ENCODE measurements at places on chromosomes 2 and 18.

- no peak for DNase-seq
These were observed 23.3 kb downstream of the CTDP1 start for GRCh38 chr18:79702906-79703305.

- no peak for DNase-seq
These were observed 31.4 kb downstream of the FN1 start for GRCh38 chr2:215404348-215405012.

- no peak for DNase-seq
These were observed 53.5 kb downstream of the KCMF1 start for GRCh38 chr2:85024372-85025047.

DNA sequence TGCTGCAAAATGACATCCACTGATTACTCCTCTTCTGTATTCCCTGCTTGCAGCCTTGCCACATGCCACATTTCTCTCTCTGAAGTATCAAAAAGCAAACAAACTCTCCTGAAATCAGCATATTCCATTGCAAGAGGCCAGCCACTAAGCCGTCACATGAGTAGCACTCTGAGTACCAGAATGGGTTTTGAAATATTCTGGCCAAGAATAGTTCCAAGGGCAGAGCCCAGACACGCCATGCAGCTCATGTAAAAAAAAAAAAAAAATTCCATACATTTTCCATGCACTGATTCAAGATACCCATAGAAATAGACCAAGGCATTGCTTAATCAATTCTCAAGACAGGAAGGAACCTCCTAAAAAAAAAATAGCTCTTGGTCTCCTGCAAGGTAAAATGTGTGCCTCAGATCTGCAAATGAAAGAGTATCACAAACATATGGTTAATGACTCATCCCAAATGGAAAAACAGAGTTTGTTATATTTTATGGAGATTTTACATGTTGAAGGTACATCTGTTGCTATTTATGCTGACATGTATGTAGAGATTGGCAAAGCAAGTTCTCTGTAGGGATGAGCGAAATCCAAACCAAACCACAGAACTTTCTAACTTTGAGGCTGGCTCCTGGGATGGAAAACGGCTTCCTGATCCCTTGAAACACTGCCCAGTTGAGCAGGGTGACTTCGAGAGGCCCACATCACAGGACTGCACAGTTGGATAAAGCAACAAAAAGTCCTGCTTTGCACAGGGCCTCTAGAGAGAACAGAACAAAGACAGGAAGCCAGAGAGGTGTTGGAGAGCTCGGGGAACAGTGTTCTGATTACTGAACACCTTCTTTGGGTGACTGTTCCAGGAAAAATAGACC lies 346.2 kb downstream of the ZNF521 start:
- DNase-seq, result no peak

- DNase-seq, result no peak
These were observed 131.4 kb downstream of the ACOXL start for GRCh38 chr2:110863726-110864125.

DNA sequence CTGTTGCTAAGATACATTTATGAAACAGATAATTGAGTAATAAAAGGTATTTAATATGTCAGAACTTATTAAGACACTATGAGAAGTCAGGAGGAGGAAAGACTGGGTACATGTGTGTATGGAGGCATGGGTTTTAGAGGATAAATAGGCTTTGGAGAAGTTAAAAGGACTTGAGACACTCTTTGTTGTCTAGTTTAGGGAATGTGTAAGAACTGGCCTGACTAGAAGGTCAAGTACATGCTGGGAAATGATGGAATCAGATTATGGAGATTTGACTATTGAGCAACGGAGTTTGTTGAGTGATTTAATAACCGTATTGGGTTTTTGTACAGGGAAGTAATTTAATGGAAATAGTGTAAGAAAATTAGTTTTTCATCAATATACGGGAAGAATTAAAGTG lies 28.2 kb upstream of the SPDYA start:
- no peak for DNase-seq

GRCh38 chr2:127164761-127165538 lies 55.1 kb downstream of the CYP27C1 start:
- DNase-seq, result no peak

DNA sequence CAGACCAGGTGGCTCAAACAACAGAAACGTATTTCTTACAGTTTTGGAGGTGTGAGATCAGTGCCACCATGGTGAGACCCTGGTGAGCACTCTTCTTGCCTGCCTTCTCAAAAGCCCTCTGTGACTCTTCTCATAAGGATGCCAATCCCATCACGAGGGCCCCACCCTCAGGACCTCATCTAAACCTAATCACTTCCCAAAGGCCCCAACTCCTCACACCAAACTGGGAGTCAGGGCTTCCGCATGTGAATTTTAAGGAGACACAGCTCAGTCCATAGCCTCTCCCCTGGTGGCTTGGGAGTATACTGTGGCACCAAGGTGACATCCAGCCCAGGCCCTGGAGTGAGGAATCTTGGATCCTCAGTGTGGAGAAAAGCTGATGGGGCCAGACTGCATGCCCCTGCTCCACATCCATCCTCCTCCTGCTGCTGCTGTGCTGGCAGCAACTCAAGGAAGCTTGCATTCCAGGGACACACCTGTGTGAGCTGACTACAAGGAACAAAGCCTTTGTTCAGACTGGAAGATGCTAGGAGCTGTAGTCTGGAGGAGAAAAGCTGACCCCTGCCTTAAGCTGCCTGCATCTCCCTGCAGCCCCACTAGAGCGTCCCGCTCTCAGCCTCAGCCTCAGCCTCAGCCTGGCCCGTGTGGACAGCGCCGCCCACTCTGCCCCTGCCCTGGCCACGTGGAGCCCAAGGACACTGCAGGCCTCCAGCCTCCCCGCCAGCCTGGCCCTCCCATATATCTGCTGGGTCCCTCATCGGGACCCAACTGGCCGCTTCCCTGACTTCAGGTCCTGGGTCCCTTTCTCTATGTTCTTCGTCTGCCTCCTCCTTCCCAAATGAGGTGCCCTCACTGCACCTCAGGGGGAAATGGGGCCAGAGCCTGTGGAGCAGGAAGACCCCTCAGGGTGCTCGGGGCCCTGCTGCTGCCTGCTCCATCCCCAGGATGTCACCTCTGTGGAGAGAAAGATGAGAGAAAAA lies 87.8 kb upstream of the RAB6C start:
- DNase-seq, result no peak

GRCh38 chr2:179745635-179746256 lies 115.7 kb downstream of the ZNF385B start:
- no peak for DNase-seq

DNA sequence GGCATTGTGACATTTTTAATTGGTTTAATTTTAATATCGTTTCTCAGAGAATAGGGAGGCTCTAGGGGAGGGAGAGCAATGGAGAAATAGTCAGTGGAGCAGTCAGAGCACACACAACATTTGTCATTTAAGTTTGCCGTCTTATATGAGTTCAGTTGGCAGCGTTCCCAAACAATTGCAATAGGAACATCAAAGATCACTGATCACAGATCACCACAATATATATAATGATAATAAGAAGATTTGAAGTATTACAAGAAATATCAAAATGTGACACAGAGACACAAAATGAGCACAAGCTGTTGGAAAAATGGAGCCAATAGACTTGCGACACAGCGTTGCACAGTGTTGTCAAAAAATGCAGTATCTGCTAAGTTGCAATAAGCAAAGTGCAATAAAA lies 303.7 kb downstream of the CDH19 start:
- DNase-seq, result no peak

DNA sequence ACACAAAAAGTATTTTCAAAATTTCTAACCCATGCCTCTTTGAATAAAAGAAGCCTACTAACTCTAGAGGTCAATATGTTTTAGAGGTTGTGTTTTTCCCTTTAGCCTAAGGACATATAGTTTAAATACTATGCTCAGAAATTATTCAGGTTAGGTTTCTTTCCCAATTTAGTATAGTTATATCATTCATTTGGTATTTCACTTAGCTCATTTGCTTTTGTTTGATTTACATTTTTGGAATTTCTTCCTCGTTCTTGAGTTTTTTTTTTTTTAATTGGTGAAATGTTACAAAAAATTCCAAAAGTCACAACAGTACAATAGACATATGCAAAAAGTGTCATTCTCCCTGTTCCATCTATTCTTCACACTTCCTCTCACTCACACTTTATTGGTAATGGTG lies 371.3 kb upstream of the TNP1 start:
- no peak for DNase-seq

DNA sequence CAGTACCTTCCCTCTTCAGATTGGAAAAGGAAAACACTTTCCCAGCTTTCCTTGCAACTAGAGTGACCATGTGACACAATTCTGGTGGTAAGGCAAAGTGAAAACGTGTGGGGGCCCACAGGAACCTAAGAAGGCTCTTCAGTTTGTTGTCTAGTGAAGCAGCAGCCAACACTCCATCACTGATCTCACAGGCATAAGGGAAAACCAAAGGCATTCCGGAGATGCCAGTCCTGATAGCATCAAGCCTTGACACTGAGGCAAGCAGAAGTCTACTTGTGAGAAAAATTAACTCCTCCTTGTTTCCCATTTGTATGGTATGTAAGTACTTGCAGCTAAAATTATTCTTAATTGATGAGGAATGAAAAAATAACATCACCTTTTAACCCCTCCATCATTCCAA lies 88.3 kb downstream of the ETAA1 start:
- no peak for DNase-seq

DNA sequence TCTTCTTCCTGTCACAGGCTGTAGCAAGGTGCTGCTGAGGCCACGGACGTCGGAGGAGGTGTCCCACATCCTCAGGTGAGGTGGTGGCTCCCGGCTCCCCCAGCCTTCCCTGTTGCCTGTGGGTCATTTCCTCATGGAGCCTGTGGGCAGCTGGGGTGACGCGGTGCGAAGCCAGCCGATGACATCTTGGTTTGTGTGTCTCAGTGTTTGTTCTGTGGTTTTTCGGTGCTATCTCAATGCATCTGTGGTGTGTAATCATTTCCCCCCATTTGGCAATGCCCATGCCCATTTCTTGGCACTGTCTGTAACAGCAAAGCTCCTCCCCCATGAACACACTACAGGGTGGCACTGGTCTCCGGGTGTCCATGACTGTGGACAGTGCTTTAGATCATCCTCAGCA lies 6.6 kb downstream of the D2HGDH start:
- peak; percentile 27 for DNase-seq

DNA sequence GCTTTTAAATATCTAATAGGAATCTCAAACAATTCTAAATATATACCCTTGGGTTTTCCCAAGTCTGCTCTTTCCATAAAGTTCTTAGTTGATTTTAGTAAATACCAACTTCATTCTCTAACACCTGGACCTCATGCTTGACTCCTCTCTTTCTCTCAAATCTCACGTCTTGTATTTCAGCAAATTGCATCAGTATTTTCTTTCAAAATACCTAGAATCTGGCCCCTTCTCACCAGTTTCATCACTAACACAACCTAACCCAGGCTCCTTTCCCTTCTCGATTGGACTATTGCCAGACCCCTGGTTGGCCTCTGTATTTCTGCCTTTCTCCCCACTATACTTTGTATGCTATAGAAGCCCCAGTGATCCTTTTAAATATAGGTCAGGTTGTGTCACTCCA lies 23.0 kb upstream of the FAM171B start:
- no peak for DNase-seq

DNA sequence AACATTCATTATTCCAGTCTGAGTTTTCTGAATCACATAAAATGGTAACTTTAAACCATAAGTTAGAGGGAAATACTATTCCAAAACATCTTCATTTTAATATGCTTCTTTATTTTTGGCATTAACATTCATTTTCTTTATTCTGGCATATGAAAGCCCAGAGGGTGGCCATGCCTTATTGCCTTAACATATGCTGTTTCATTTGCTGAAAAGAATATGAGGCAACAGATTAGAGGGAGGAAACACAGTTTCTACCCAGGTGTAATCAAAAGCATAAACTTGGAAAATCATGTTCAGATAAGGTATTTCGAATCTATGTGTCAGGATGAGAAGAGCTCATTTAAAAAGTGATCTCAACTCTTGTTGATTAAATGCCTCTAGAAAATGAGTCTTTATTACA lies 379.9 kb upstream of the DSEL start:
- DNase-seq, result no peak

- no peak for DNase-seq
These were observed 278.5 kb downstream of the SRBD1 start for GRCh38 chr2:45332567-45332966.

GRCh38 chr2:60708630-60709320 lies 47.3 kb upstream of the PAPOLG start:
- DNase-seq, result no peak

GRCh38 chr18:41973983-41974382 lies 18.9 kb downstream of the PIK3C3 start:
- DNase-seq, result no peak

- DNase-seq, result no peak
These were observed 109.7 kb downstream of the CLIP4 start for GRCh38 chr2:29224693-29225551.

DNA sequence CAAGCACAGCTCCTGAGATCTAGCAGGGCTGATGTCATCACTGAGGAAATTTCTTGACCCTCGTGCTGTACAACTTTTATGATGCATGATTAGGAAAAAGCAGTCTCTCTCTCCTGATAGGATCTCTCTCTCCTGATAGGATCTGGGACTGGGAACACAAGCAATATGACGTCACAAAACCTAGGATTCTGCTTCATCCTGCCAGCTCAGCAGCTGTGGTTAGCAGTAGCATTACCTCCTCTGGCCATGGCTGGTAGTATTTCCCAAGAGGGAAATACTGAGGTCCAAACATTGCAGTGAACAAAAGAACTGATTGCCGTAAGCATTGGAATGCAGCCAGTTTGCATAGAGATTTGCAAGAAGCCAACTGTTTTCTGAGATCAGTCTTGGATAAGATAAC lies 521.2 kb upstream of the POU3F3 start:
- DNase-seq, result no peak

Measured in stimulated activated CD8-positive, alpha-beta memory T cell treated with anti-CD3 and anti-CD28 coated beads, Interleukin-15, amount 100 ng/mL, for 48 hours (primary cell).